ENCODE measurements at places on chromosomes 4 and X.
A peak's percentile ranks its signal among the peaks of the same experiment; 100 is the strongest.

DNA sequence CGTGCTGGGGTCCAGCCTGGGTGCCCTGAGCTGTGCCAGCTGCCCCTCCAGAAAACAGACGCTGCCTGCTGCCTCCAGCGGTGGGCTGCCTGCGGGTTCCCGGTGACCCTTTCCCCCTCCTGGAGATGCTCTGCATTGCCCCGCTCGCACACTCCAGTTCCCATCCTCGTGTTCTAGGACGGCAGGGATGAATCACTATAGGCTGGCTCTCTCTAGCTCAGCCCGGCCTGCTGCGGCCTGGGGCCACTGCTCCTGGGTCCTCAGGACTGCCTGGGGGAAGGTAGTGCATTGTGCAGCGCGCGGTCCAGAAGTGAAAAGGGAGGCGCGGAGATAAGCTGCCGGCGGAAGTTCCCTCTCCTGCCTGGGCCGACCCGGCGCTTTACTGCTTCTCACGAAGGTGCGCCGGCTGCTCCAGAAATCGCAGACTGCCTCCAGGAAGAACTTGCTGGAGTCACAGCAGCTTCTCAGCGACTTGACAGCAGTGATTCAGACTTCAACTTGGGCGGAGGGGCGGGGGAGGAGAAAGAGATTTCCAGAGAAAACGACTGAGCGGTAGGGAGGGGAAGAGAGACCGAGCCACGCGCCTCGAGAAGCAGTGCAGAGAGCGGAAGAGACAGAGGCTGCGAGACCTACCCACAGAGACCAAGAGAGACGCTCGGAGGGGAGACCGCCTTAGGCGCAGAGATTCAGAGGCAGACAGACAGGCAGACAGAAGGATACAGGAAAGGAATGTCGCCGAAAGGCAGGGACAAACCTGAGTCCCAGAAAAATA lies 6.7 kb upstream of the MSX1 start:
- DNase-seq = no peak

DNA sequence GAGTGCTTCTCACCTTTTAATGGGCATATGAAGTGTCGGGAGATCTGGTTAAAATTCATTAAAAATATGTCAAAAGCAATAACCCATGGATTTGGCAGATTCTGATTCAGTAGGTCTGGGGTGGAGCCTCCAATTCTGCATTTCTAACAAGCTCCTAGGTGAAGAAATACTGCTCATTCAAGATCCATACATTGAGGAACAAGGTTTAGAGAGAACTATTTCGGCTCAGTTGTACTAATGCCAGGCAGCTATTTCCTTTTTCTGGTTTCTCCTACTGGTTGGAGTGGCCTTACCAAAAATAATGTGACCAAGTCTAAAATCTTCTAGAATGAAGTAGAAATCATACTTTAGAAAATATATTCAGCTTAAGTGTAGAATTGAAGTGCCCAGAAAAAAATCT lies 117.5 kb downstream of the TSPAN7 start:
- no peak for DNase-seq

DNA sequence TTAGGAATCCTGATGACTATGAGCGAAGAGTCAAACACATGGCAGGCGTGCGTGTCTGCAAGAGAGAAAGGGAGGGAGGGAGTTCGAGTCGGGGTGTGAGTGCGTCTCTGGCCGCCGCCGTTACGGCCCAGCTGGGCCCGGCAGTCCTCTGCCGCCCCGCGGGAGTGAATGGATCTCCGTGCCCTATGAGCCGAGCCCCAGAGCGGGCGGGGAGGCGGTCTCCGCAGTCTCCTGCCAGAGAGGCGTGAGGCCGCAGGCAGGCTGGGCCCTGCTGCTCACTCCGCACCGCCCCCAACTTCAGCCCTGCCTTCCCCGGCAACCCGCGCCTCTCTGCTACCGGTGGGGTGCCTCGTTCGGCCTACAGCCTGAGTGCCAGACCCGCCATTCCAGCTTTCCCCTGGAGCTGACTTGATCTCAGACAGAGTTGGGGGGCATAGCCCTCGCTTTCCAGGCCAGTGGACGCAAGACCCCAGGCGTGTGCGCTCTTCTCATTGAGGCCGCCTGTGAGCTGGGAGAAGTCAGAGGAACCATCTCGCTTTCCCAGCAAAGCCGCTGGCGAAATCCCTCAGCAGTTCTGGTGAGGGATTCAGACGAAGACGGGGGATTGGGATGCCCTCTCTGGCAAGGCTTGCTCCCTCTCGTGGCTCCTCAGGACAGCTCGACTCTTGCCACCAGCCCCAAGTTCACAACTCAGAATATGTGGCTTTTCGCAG lies 1.4 kb downstream of the SLC16A2 start:
- no peak for DNase-seq

DNA sequence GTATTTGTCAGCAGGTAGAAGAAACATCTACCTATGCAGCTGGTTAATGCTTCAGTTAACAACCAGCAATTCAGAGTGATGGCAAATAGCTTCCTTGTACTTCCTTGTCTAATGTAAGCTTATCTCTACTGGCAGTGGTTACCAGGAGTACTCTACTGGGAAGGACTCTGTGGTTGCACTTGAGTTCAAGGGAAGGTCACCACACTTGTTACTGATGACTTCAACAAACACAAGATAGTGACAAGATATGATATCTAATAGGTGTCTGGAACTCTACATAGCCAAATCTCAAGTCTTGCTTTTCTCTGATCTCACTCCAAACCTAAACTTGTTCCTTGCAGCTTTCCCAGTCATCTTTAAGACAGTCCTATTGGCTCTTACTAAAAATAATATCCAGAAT lies 1644.9 kb upstream of the TENM3 start:
- no peak for DNase-seq

DNA sequence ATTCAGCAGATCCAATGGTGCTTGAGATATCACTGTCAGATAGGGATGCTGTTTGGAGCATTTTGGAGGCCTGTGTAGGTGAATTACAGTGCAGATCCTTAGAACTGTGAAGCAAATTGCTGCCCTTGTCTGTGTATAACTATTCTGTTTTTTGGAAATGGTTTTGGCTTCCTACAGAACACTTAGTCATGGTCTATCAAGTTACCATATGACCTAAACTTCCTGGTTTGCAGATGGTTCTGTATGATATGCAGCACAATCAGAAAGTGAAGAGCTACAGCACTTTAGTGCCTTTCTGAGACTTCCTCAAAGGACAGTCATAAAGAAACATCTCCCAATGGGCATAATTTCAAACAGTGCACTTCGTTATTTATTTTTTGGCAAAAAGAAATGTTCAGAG lies 688.6 kb downstream of the SH3BGRL start:
- no peak for DNase-seq

DNA sequence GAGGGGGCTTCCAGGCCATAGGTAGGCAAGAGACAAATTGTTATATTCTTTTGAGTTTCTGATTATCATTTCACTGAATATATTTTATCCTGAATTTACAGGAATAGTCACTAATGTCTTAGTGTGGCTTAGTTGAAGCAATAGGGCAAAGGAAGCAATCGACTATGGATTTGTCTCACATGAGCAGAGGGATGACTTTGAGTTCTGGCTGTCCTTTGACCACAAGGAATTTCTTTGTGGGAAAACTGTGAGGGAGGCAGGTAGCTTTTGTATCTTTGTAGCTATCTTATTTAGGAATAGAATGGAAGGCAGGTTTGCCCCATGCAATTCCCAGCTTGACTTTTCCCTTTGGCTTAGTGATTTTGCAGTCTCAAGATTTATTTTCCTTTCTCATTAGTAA lies 207.3 kb upstream of the ANXA10 start:
- no peak for DNase-seq

- no peak for DNase-seq
Observed at GRCh38 chr4:105215609-105216313, 69.1 kb downstream of the TET2 start.

GRCh38 chrX:124209792-124210576 lies 122.5 kb upstream of the TEX13D start:
- no peak for DNase-seq

DNA sequence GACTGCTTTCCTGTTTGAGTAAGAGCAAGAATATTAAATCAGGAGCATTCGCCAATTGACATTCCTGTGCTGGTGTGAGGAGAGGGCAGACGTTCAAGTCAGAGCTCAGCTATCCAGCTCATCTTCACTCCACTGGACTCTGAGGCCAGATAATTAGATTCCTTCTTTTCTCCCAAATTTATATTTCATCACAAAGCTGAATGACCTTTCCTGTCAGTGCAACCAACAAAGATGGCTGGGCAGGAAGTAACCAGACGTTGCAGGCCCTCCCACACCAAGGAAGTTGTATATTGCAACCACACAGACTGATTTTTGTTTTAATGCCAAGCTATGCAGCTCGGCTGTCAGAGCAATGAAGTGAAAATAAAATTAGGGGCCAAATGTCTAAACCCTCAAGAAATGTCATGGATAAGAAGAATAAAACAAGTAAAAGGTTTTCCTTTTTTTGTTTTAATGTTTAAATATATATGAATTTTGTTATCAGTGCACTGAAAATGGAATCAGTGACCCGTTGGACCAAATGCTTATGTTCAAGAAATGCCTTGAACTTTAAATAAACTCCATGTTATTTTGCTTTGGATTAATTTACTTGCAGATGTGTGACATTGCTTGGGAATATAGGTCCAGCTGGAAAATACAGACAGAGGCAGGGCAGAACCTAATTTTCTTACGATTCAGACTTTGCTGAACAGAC lies 578.9 kb upstream of the FAT1 start:
- DNase-seq = no peak

DNA sequence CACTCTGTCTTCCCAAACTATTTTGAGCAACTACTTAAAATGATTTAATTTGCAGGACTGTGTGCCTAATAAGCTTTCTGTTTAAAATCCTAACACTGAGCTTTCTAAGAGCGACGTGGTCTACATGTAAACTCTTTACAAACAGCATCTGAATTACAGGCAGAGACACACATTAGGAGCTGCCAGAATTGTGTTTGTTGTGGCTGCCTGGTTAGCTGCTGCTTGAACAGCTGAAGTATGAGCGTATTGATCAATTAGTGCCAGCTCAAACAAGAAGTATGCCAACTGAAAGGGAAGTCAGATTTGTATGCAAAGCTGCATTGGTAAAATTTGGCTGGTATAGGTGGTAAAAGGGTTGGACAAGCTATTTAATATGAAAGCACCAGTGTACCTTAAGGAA lies 384.4 kb downstream of the PCDH7 start:
- no peak for DNase-seq

- DNase-seq = no peak
Observed at GRCh38 chr4:113469023-113469390, 292.5 kb downstream of the CAMK2D start.

- DNase-seq = no peak
Observed at GRCh38 chrX:40784516-40785151, 49.3 kb upstream of the MED14 start.

DNA sequence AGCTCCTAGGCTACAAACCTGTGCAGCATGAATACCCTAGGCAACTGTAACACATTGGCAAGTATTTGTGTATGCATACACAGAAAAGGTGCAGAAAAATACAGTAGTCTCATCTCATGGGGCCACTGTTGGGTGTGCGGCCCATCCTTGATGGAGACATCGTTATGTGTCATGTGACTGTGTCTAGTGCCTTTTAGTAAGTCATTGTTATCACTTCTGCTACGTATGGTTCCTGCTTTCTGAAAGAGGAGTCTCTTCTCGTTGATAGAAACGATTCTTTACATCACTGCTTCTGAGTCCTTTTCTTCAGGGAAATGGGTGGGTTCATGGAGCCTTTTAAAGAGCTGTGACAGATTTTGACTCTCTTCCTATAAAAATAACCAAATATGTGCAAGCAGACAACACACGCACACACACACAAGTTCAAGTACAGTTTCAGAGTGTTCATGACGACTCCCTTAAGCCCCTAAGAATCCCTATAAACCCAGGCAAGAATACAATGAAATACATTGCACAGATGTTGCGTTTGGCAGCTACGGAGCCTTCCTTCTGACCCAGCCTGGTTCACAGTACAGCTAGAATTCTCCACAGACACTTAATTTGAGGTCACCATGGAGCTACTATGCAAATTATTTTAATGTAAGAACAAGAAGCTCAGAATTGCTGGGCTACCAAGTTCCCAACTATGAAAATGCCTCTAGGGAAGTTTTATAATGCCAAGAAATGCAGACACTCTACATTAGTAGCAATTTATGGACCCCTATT lies 10.2 kb upstream of the STK32B start:
- no peak for DNase-seq

- no peak for DNase-seq
Observed at GRCh38 chr4:87574996-87575395, 33.3 kb upstream of the DSPP start.

DNA sequence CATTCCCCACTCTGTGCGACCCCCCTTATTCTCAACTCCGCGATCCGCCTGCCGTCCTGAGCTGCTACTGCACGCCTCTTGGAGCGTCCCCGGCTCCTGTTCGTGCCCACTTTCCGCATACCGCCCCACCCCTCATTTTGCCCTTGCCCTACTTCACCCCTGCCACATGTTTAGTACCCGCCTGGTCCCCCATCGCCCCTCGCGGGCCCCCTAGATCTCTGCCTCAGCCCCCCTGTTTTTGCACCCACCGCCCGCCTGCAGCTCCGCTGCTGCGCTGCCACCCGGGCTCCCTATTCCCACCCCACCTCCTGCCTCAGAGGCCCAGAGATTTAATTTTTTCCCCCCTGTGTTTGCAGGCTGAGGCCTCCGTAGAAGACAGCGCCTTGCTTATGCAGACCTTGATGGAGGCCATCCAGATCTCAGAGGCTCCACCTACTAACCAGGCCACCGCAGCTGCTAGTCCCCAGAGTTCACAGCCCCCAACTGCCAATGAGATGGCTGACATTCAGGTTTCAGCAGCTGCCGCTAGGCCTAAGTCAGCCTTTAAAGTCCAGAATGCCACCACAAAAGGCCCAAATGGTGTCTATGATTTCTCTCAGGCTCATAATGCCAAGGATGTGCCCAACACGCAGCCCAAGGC lies 1.4 kb downstream of the MAGED1 start:
- peak; percentile 58 for DNase-seq

DNA sequence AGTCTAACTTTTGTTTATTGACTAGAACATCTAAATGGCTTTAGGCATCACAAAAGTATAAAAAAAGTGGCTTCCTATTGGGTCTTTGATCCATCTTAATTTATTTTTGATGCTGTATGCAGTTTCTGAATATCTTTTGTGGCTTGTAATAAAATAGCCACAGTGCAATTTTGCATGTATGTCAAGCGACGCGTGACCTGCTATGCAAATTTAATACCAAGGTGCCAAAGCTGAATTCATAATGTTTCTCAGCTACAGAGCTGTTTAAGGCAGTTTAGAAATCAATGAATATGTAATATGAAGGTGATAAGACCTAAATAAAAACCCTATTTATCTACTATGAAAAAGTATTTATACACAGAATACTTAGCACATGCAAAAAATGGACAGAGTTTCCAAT lies 197.8 kb downstream of the AFF2 start:
- DNase-seq = peak; percentile 62

DNA sequence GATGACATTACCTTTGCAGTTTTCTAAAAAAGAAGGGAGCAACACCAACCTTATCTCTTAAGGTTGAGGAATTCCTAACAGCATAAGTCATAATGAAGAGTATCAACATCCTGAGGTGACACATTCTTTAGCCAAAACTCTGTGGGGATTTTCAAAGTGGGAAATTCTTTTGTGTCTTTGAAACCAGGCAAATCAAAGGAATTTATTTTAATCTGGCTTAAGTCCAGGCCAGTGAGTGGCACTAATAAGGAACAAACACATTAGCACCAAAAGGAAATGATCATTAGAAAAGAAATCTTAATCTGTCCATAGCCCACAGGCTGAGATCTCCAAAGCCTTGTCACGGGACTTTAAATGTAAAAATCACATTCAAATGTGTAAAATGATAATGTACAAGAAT lies 110.1 kb downstream of the LARP7 start:
- no peak for DNase-seq

Data from NAMALWA (cell line).